ENCODE measurements at places on chromosomes 5 and 9.
A peak's percentile ranks its signal among the peaks of the same experiment; 100 is the strongest.

GRCh38 chr5:124748687-124749594 lies 2.5 kb upstream of the ZNF608 start:
- DNase-seq, result peak; percentile 93

GRCh38 chr5:25481463-25481862 lies 836.7 kb upstream of the CDH10 start:
- peak; percentile 49 for DNase-seq

DNA sequence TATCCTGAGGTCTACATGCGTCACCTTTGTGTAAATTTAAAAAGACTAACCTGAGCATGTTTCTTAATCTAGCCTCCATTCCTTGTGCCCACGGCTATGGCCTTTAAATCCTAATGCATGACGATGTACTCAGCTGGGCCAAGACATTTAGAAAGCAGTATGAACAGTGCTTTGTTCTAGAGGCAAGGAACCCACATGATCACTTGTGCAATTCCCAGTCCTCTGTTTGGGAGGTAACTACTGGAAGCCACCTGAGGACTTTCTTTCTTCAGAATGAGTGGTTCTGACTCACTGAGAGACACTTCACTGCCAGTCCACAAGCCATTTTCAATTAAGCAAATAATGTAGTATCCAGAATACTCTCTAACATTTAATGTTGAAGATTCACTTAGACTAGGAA lies 181.3 kb downstream of the RAB3C start:
- DNase-seq, result no peak

- DNase-seq, result no peak
These were observed 107.2 kb downstream of the TTLL11 start for GRCh38 chr9:121985792-121986494.

DNA sequence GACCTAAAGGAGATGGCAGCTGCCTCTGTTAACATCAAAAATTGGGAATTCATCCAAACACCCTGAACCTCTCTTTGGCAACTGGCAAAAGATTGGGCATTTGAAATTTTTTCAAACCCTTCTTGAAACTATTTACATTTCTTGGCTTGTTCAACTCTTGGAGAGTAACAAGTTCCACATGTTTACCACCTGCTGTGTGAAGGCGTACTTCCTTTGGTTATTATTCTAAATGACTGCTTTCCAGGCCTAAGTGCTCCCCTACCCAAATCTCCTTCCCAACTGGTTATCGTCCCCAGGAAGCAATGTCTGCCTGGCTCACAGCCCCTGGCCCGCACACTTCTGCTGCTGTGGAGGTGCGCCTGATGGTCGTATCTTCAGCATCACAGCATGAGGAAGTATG lies 422.7 kb downstream of the DMAC1 start:
- DNase-seq, result no peak

GRCh38 chr9:130662099-130662969 lies 2.1 kb upstream of the PRDM12 start:
- DNase-seq, result no peak

- DNase-seq, result no peak
These were observed 75.1 kb upstream of the FER start for GRCh38 chr5:108672639-108673038.

GRCh38 chr9:78565481-78565880 lies 268.6 kb downstream of the PSAT1 start:
- no peak for DNase-seq

- DNase-seq, result no peak
These were observed 8.4 kb downstream of the PCYOX1L start for GRCh38 chr5:149366169-149366729.

- DNase-seq, result no peak
These were observed 996.4 kb upstream of the WWC1 start for GRCh38 chr5:167294882-167295680.

- DNase-seq, result no peak
These were observed 22.4 kb downstream of the GLRA1 start for GRCh38 chr5:151902215-151902614.

GRCh38 chr9:112130997-112131396 lies 44.1 kb downstream of the SUSD1 start:
- no peak for DNase-seq

GRCh38 chr5:14590949-14591348 lies 9.4 kb downstream of the OTULINL start:
- no peak for DNase-seq

- DNase-seq, result no peak
These were observed 6.1 kb downstream of the SETX start for GRCh38 chr9:132348676-132349075.

- DNase-seq, result no peak
These were observed 7.5 kb upstream of the RMND5B start for GRCh38 chr5:178123094-178123965.

DNA sequence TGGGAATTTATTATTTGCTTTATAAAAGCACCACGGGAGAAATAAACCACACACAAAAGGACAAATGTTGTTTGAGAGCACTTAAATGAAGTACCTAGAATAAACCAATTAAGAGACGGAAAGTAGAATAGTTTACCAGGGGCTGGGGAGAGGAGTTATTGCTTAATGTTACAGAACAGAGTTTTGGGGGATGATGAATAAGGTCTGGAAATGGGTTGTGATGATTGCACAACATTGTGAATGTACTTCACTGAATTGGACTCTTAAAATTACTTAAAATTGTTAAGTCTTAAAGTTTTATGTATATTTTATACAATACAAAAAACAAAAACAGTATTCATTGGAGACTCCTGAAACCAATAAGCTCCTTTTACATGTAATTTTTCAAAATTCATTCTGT lies 1.5 kb downstream of the ZBTB43 start:
- no peak for DNase-seq

DNA sequence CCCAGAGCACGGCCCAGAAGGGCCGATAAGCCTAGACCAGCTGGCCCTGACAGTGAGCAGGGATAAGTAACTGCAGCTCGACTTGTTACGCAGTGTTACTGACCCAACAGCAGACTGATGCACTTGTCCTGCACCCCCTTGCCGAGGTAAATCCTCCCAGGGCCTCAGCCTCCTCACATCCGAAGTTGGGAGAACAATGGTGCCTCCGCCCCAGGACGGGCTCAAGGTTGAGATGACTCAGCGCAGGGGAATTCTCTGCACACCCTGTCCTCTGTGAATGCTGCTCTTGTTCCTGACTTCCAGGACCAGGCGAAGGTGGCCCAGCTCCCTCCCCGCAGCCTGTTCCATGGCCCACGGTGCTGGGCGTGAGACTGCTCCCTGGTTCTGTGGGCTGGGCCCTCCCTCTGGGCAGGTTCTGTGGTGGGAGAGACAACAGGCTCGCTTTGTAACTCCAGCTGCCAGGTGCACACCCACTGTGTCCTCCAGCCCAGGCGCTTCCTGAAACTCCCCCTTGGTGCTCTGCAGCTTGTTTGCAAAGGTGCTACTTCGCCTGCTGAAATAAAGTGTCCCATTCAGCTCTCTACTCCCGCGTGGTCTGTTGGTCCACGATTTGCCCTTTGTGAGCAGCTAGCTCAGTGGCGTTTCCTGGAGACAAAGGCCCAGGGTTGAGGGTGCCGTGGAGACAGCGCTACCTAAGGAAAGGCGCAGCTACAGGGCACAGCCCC lies 40.1 kb upstream of the SLC6A19 start:
- DNase-seq, result no peak

All from NCI-H1436 (cell line).